Stimulated activated CD4-positive, alpha-beta T cell treated with anti-CD3 and anti-CD28 coated beads, Interleukin-4, amount 100 ng/mL, for 48 hours (primary cell): ENCODE measurements at places on chromosomes 13 and 19.

- no peak for DNase-seq
Observed at GRCh38 chr19:16201011-16201391, 3.3 kb downstream of the AP1M1 start.

- peak; percentile 48 for DNase-seq
Observed at GRCh38 chr13:106566641-106567473, 1.1 kb downstream of the ARGLU1 start.

- no peak for DNase-seq
Observed at GRCh38 chr13:77291774-77292173, 35.1 kb downstream of the MYCBP2 start.

GRCh38 chr13:43263047-43263446 is 239.7 kb downstream of the DNAJC15 start:
- no peak for DNase-seq

DNA sequence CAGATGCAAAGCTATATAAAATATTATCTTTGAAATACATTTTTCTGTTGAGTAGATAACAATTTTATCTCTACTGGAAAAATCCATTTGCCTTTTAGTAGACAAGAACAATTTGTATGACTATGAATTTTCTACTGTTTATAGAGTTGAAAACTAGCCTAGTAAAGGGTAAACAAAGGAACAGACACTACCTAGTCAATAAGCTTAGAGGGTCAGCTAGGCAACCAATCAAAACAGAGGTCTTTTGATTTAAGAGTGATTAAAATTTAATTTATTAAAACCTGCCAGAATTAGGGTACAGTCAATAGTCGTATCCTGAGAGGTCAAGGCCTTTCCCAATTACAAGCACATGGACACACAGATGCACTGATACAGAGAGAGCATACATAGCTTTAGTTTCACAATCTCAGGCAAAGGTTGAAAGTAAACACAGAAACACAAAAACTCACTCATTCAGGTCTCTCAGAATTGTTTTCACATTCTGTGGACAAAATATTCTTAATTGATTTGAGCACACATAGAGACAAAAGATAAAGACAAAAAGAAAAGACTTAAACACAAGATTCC is 24.5 kb upstream of the GPC6 start:
- DNase-seq: no peak

- no peak for DNase-seq
Observed at GRCh38 chr13:75447493-75447892, 34.5 kb downstream of the TBC1D4 start.

DNA sequence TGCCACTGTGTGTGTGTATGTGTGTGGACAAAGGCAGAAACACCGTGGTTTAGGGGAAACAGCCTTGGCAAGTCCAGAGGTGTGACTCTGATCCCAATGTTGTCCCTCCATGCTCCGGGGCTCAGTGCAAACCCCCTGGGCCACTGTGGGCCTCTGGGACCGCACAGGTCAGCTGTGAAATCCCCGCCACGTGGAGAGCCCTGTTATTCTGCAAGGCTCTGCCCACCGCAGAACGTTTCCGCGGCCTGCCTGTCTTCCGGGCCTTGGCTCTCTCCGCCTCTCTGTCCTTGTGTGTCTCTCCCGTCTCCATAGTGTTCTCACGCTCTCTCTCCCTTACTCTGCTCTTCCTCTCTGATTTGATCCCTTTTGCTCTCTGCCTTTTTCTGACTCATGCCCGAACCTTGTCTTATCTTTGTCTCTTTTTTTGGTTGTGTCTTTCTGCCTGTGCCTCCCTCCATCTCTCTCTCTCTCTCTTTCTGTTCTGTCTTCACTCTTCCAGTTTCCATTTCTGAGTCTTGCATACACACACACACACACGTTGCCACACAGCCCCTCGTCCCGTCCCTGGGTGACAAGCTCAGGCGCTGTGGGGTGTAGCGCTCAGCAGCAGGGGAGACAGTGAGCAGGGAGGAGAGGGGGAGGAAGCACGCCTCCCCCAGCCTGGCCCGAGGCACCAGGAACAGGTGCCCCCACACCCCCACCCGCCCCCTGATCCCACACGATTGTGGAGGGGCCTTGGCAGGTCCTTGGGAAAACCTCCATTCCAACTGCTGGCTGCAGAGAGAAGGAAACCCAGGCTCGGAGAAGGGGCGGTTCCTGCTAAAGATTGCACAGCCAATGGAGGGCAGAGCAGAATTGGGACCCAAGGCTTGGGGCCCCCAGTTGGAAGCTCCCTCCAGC is 3.0 kb downstream of the TTYH1 start:
- DNase-seq: no peak
